GM18507 (cell line): ENCODE measurements at places on chromosomes 11 and 22.

DNA sequence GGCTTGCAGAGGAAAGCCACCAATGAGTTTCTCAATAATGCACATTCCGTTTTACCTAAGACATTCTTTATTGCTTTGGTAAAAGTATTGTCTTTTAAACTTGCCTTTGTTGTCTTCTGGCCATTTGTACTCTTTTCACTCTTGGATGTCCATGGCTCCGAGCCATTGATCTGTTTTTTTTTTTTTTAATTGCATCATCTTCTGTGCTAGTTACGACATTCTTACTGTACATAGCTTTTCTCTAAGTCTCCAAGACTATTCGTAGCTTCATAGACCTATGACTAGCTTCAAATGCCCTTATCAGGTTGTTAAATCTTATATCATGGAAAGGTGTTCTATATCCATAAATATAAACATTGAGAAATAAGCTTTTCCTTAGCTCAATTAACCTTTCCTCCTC is 1522.6 kb downstream of the FAM181B start:
- DNase-seq, result no peak

- no peak for DNase-seq
Observed at GRCh38 chr11:11400635-11401232, 47.7 kb upstream of the CSNK2A3 start.

GRCh38 chr11:46527591-46528130 is 66.2 kb downstream of the AMBRA1 start:
- no peak for DNase-seq

- no peak for DNase-seq
Observed at GRCh38 chr11:33775832-33776470, 1.6 kb upstream of the FBXO3 start.

DNA sequence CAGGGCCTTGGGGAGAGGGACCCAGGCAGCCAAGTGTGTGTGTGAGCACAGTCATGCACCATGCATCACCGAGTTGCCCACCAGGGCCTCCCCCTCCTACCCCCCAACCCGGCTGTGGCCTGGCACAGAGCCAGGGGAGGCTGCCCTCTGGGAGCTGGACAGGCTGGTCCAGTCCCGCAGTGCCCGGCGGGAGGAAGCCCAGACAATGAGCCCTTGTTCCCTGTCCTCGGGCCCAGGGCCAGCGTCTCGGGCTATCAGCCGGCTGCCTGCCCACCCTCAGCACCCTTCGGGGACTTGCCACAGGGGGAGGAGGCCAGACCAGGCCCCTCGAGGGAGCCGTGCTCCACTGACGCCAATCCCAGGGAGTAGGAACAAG is 4.5 kb downstream of the LRRC75B start:
- no peak for DNase-seq

DNA sequence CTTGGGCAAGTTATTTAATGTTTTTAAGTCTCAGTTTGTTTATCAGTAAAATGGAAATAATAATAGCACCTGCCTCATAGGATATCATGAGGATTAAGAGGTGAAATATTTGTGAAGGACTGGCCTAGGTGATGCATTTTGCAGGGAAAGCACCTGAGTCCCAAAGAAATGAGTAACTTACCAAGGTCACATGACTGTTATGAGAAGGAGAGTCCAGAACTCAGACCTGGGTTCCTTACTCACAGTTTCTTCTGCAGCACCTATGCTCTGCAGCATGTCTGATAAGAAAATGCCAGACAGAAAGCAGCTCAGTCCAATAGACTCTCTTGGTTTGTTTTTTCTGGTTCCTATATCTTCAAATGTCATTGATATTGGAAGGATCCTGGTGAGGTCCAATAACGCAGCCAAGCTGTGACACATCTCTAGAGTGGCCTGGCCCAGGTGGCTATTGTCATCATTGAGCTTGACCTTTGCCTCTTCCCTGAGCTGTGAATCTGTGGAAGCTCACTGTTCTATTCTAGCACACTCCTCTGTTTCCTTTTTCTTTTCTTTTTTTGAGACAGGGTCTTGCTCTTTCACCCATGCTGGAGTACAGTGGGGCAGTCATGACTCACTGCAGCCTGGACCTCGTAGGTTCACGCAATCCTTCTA is 174.7 kb upstream of the NAV2 start:
- DNase-seq, result no peak

DNA sequence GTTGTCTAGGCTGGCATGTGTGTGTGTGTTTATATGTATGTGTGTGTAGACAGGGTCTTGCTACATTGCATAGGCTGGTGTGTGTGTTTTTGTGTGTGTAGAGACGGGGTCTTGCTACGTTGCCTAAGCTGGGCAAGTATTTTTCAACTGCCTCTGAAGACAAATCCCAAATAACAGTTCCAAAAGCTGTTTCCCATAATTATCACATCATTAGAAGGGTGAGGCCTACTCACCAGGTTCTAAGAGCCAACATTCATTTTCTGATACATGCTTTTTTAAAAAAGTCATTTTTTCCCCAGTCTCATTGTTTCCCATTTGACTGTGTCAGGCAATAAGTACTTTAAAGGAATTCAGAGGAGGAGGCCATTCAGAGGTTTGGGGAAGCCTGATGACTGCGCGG is 22.8 kb downstream of the SAA1 start:
- no peak for DNase-seq

DNA sequence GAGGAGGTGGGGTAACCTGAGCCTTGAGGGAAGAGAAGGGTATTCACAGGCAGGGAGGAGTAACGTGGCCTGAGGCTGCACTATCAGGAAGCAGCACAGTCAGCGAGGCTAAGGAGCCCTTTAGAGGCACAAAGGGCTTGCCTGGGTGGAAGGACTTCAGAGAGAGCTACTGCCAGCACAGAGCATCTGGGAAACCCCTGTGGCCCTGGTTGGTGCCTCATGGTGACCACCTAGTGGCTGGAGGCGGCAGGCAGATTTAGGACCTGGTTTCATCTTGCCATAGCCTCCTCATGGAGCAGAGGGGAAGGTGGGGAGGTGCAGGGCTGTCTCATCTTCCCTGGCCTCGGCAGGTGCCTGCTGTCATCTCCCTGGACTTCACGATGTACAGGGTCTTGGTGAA is 64.5 kb downstream of the MPPED1 start:
- no peak for DNase-seq

DNA sequence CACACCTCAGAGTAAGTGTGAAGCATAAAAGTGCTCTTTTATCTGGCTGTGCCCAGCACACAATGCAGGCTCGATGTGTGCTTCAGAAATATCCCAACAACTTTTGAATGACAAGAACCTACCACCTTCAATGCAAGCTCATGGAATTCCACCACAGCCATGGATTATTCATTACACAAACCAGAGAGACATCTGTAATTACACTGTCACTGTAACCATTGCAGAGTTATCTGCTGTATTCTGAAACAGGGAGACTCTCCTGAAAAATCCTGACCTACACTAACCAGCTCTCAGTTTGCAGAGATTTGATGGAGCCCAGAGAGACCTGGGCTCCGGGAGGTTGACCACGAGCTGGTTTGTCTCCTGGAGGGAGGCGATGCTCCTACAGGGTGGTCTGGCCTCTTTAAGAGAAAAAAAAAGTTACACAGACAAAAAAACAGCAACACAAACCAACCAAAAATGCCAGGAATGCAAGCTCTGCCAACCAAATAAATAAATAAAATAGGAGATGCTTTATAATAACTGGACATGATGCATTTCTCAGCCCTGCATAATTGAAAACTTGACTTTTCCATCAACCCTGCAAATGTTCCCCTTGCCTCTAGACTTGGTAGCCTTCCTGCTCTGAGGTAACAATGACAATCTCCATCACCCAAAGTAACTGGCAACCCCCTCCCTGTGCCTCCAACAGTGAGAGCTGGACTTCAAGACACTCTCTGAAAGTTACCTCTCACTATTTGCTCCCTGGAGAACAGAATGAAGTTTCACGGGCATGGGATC is 69.7 kb downstream of the ETS1 start:
- DNase-seq, result no peak

DNA sequence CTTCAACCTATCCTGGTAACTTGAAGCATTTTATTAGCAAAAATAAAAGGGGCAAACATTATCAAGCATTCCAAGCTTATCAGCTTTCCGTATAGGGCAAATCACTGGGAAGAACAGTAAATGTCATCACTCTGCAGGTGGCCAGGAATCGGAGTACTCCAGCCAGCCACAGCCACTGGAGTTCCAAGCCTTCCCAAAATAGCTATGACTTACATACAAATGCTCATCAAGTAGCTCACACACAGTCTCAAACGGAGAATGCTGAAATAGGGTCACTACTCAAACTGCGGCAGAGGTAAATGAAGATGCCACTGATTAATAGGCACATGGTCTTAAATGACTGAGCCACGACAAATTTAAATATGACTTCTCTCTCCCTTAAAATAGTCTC is 2.1 kb downstream of the USP28 start:
- no peak for DNase-seq

DNA sequence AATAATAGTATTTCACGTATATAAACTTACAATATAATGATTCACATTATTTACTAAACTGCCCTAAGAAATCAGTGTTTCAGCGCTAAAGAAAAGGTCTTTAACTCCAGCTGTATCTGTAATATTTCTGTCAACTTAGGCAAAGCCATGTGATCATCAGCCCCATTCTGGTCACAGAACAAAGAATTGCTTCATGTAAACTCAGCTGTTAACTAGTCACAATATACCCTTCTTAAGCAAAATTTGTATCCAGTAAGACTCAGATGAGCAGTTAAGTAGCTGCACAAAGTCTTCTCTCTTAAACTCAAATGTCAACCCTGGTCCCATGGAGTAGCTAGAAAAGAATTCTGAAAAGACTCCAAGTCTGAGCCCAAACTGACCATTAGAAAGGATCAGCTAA is 26.6 kb downstream of the HPS5 start:
- DNase-seq, result no peak

- no peak for DNase-seq
Observed at GRCh38 chr11:45848654-45849081, 1.4 kb downstream of the CRY2 start.

- no peak for DNase-seq
Observed at GRCh38 chr22:48397531-48398180, 1430.0 kb downstream of the BRD1 start.

DNA sequence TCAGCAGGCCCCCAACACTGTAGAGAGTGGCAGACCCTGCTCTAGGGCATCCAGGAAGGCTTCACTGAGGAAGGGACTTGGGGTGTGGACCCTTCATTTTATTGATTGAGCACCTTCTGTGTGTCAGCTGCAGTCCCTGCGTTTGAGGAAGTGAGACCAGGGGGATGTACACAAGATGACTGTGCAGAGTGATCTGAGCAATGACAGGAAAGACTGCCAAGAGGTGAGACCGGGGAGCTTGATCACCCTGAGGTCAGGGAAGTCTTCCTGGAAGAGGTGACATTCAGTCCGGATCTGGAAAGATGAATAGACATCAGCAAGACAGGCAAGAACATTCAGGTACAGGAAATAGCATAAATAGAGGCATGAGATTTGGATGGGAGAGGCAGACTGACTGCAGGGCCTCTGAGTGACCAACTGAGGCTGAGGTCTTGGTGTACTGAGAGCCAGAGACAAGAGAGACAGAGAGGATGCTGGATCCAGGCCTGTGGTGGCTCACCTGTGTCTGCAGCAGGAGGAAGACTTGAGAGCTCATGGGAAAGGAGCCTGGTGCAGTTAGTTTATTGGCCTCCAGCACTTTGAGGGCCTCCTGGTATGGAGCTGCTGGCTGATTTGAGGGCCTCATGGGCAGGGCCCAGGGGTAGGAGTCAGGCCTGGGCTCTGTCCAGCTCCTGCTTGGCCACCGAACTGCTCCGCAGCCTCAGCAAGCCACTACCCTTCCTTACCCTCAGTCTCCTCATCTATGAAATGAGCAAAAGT is 5.2 kb downstream of the DGAT2 start:
- DNase-seq, result peak; percentile 77

GRCh38 chr22:50218153-50218995 is 17.6 kb downstream of the SELENOO start:
- DNase-seq, result no peak

- DNase-seq, result no peak
Observed at GRCh38 chr11:102143867-102144266, 33.6 kb downstream of the YAP1 start.

GRCh38 chr11:19811380-19811779 is 98.7 kb downstream of the NAV2 start:
- no peak for DNase-seq

DNA sequence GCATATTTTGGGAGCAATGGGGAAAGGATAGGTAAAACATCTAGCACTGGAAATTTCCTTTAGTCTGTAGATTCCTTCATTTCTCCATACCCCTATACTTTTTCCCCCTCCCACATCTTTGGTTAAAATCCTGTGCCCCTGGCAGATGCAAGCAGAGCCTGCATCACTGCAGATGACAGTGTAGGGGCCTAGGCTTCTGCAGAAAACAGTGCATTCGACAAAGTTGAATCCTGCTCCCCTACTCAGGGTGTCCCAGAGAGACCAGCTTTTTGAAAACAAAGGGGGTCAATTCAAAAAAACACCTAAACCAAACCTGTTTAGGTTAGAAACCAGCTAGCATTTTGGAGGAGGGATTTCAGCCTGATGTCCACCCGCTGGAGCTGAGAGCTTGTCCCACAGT is 43.8 kb upstream of the BLID start:
- no peak for DNase-seq

DNA sequence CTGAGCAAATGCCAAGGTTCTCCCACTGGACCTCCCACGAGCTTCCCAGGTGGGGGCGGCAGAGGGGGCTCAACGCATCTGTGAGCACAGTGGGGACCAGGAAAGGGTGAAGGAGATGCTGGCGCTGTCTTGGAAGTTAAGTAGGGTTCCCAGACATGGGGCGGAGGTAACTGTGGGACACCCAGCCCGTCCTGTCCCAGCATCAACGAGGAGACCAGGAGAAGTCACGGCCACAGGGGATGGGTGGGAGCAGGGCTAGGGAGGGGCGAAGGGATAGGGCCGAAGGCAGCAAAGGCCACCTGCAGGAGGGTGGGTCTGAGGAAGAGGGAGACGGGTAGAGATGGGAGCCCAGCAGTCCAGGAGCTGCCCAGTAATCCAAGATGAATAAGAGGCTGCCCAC is 70.4 kb downstream of the PHF21B start:
- DNase-seq, result no peak

DNA sequence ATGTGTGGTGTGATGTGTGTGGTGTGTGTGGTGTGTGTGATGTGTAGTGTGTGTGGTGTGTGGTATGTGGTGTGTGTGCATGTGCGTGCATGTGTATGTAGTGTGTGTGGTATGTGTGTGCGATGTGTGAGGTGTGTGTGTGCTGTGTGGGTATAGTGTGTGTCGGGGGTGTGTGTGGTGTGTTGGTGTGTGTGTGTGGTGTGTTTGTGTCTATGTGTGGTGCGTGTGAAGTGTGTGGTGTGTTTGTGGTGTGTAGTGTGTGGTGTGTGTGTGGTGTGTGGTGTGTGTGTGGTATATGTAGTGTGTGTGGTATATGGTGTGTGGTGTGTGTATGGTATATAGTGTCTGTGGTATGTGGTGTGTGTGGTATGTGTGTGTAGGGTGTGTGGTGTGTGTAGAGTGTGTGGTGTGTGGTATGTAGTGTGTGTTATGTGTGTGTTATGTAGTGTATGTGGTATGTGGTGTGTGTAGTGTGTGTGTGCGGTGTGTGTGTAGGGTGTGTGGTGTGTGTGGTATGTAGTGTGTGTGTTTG is 5.0 kb upstream of the PPP6R2 start:
- no peak for DNase-seq
